ENCODE measurements at places on chromosomes 2 and 18. TPM values are rescaled to one million over a fixed set of nuclear protein-coding genes. Genes with fewer than 3 reads are reported as not detected.

DNA sequence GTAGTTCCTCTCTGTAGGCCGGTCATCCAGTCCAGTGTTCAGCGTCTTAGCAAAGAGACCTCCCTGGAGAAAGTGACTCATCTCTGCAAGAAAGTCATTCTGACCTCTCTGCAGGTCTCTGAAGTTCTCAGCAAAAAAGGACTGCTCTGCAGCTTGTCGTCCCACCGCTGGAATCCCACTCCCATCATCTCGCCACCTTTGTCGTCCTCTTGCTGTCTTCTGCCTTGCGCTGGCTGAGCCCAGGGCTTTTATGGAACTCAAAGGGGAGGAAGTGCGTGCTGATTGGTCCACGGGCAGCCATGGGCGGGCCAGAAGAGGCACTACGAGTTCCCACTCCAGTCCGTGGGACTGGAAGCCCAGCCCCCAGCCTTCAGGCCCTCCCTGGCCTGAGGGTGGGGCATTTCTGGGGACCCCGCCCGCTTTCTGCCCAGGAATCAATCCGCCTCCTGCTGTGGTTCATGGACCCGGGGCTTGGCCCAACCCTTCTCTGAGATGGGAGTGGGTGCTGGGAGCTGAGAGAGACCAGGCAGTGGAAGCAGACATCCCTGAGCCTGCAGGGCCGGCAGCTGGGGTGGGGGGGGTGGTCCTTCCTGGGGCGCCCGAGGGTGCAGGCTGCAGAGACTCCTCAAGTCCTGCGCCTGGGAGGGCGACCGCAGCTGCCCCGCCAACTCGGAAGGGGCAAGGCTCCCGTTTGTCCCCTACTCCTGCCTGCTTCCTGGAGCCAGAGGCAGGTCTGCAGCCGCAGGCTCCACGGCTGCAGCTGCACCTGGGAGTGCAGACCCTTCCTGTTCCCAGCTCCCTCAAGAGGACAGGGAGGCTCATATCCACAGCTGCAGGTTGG lies 660.7 kb upstream of the RAB6C start:
- DNase-seq, result no peak

GRCh38 chr2:155703917-155704316 lies 628.6 kb downstream of the NR4A2 start:
- DNase-seq, result no peak

GRCh38 chr2:195505701-195506100 lies 151.3 kb upstream of the SLC39A10 start:
- DNase-seq, result no peak

Gene ALPI
- total RNA-seq, result not detected

Gene CRYGC
- not detected for total RNA-seq

DNA sequence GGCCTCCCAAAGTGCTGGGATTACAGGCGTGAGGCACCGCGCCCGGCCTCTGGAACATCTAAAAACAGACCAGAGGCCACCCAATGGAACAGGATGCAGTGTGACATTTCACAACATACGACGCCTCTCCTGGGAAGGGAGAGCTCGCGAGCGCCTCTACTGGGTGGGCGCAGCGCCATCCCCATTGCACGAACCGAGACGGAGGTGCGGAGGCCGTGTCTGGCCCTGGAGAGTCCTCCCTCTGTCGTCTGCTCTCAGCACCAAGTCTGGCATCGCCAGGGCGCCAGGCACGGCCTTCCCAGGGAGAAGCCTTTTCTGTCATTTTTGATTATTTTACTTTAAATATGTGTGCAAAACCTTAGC lies 9.4 kb upstream of the GBX2 start:
- DNase-seq, result peak; percentile 47

Gene UGT1A1
- total RNA-seq, result not detected

Gene ANTXR1
- total RNA-seq, result 38.1 TPM

- DNase-seq, result no peak
Measured at GRCh38 chr2:27290549-27290948, 8.3 kb downstream of the TRIM54 start.

All from cardiac septum (tissue), 1 donor.